AG20443 (cell line): ENCODE measurements at places on chromosomes 11 and 22.
A peak's percentile ranks its signal among the peaks of the same experiment; 100 is the strongest.

- DNase-seq, result no peak
Observed at GRCh38 chr11:120179057-120179672, 31.7 kb upstream of the OAF start.

- DNase-seq, result no peak
Observed at GRCh38 chr11:76683161-76684095, 12.9 kb upstream of the LRRC32 start.

- no peak for DNase-seq
Observed at GRCh38 chr11:95371153-95371552, 140.2 kb upstream of the SESN3 start.

DNA sequence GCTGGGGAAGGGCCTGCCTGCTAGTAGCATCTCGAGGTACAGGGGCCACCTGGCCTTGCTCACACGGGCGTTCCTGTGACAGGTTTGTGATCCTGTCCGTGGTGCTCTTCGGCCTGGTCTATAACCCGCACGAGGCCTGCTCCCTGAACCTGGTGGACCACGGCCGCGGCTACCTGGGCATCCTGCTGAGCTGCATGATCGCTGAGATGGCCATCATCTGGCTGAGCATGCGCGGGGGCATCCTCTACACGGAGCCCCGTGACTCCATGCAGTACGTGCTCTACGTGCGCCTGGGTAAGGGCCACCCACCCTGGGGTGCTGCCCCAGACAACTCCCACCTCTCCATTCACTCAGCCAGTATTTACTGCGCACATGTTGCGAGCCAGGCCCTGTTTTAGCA lies 31.8 kb upstream of the MYRF start:
- DNase-seq, result no peak

DNA sequence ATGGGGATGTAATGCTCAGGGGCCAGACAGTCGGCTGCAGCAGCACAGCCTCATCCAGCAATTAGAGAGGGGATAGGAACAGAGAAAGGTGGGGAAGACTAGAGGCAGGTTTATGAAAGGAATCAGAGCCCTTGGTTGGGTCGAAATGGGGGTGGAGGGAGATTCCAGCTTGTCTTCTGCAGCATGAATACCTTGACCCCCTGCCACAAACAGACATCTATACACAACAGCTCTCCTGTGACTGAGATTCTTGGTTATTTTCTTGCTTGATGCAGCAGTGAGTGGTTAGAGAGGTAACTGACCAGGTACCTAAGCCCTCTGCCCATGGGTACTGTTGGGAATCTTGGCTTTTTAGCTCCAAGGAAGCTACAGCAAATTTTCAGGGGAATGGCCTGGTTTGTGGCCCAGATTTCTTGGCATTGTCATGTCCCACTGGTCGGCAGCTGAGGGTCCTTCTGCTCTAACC lies at the start of gene TRIM49D1:
TSS of gene TRIM49D1 (minus strand) at position 51 of the 466 bp plus-strand sequence. CDS start 4,535 bp downstream, outside the sequence.
- no peak for DNase-seq

DNA sequence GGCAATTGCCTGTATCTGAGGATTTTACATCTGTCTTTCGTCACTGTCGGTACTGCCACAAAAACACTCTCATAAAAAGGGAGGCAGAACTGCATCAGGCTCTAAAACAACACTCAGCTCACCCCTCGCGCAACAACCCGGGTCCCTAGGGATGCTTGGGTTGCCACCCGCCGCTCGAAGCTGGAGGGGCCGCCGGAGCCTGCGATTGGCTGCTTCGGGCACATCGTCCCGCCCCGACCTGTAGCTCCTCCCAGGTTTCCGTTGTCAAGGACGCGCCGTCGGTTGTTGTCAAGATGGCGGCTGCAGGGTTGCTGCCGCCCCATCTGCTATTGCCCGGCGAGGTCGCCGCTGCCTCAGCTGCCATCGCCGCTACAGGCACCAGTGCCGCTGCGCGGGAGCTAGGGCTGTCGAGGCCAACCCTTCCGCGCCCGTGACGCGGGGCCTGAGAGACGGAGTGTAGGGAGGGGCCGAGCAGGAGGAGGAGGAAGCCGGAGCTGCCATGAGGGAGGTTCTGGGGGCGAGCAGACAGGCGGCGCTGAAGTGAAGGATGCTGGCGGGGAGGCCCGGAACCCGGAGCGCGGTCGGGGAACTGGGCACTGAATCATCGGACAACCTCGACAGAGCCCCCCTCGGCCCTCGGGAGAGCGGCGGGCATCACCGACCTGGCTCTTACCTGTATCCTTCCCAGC lies at the start of gene CEP126:
TSS of gene CEP126 (plus strand) at position 273 of the 689 bp plus-strand sequence. CDS start at position 548, 275 bp downstream.
- DNase-seq, result peak; percentile 96

DNA sequence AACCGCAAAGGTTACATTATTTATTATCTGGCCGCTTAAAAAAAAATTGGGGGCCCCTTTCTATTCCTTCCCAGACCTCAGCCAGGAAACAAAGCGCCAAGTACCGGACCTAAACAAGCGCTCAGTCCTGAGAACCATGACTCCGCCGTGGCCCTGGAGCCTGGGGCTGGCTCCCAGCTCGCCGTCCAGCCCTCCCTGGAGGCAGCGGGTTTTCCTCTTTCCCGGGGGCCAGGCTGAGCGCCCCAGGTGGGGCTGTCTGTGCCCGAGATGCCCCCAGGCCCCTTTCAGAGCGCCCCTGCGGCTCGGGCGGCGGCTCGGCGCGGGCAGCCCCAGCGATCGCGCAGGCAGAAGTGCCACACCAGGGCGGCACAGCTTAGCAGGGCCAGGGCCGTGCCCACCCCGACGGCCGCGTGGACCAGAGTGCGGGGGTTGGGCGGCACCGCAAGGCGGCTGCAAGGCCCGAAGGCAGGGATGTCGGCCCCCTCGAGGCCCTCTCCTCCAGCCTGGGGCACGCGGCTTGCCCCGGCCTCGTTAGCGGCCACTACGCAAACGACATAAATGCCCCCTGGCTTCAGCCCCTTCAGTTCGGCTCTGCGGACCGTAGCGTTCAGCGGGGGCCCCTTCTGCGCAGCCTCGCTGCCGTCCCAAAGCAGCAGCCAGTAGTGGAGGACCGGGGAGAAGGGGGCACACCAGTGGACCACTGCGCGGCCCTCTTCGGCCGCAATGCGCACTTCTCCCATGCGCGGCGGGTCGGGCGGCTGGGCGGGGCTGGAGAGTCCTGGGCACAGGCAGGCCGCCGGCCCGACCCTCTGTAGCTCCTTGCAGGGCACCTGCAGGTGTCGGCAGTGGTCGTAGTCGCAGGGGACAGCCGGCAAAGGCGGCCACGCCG lies 1.6 kb downstream of the LRRN4CL start:
- DNase-seq, result no peak

DNA sequence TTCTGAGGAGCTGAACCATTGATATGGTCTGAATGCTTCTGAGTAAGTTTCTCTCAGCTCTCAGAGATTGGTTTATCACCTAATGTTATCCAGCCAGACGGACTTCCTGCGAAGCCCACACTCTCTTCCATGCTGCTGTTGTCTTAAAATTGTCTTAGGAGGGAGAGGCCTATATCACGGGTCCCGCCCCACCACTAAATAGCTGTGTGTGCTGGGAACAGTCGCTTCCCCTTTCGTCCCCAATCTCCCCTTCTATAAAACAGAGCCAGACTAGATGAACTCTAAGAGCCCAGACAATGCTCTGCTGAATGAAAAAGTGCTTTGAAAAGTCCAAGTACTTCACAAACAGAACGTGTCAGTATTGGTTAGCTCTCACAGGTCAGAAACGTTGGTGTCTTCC lies 81.4 kb upstream of the AKIP1 start:
- DNase-seq, result no peak

DNA sequence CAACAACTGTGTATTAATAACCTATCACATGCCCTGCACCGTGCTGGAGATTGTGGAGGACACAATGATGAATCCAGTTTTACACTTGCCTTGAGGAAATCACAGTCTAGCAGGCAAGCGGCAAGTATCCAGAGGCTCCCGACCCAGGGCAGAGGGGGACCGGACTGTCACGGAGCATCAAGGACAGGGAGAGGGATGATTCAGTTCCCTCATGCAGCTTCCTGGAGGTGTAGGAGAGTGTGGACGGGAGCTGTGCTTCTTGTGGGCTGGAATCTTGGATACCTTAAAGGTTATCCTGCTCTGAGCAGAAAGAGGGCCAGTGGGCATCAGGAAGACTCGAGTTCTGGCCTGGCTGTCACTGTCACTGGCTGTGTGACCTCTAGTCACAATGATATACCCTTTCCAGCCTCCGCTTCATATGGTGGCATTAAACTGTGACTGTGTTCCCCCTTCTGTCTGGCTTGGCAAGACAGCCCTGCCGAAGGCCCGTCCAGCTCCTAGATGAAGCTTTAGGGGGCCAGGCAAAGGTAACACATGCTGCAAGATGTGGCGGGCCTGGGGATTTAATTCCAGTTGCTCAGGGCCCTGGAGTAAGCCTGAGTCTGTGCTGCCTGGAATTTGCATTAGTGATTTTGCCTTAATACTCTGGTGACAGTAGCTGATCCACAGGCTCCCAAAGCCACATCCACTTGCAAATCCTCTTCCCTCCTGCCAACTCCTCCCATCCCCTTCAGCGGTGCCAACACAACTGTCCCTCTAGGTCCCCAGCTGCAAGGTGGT lies 162.8 kb downstream of the DSCAML1 start:
- no peak for DNase-seq

- DNase-seq, result no peak
Observed at GRCh38 chr22:33652615-33653014, 267.7 kb downstream of the LARGE1 start.

- DNase-seq, result no peak
Observed at GRCh38 chr22:41193829-41194228, 11.3 kb upstream of the L3MBTL2 start.

DNA sequence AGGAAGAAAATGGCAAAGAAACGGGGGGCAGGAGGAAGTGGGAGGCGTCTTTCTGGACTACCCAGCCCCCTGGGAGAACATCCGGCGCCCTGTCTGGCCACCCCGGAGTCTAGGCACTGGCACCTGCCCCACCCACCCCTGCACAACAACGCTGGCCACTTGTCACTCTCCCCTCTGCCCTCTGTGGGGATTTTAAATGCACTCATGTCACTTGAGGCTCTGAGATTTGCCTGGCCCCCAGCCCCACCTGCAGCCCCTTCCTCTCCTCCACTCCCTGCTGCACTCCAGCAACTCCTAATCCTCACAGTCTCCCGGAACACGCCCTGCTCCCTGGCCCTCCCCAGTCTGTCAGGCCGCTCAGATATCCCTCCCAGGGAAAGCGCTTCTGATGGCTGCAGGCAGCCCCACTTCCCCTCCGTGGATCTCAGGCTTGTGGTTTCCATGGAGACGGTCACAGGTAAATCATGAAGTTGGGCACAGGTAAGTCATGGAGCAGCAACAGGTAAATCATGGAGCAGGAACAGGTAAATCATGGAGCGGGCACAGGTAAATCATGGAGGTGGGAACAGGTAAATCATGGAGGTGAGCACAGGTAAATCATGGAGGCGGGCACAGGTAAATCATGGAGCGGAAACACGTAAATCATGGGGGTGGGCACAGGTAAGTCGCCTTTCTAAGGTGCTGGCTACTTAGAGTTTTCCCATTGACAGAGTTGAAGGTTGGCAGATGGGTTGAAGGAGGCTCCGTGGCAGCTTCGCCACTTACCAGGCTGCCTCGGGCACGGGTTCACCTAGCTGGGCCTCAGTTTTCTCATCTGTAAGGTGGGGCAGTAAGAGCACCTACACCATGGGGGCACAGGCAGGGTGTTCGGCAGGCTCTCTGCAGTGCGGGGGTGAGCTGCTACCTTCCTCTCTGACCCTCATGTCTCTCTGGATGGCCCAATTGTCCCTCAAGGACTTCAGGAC lies 79.0 kb upstream of the SHISAL1 start:
- DNase-seq, result no peak

- DNase-seq, result no peak
Observed at GRCh38 chr11:108220721-108221336, 1.6 kb downstream of the NPAT start.

DNA sequence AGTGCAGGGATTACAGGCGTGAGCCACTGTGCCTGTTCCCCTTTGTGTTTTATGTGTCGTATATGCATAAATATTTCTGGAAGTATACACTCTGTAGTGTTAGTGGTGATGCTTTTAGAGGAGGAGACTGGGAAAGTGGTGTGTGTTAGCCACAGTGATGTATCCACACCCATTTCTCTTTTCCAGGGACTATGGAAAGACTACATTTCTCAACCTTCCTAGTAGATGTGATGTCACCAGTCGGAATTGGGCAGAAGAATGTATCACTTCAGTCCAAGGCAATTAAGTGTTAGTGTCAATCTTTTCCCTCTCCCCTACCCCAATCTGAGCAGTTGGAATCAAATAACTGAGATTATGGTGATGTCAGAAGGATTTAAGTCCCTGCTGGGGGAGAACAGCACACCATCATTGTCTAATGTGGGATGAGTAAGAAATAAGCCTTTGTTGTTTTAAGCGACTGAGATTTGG lies 5.8 kb upstream of the ATG16L2 start:
- no peak for DNase-seq

DNA sequence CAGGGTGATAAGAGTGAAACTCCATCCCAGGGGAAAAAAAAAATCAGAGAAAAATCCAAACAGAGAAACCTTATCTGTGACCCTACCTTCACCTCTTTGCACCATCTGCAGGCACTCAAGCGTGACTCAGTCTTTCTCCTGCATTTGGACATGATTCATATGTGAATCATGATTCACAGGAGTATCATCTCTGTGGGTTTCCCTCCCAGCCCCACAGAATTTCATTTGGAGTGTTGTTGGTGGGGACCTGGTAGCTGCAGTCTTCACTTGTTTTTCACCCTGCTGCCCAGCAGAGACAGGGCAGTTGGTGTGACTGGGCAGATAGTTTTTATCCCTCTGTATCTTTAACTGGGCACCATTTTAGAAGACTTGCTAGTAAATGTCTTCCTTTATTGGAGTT lies 75.7 kb downstream of the DEPDC5 start:
- peak; percentile 92 for DNase-seq
